ENCODE measurements at places on chromosomes 2 and 18.

DNA sequence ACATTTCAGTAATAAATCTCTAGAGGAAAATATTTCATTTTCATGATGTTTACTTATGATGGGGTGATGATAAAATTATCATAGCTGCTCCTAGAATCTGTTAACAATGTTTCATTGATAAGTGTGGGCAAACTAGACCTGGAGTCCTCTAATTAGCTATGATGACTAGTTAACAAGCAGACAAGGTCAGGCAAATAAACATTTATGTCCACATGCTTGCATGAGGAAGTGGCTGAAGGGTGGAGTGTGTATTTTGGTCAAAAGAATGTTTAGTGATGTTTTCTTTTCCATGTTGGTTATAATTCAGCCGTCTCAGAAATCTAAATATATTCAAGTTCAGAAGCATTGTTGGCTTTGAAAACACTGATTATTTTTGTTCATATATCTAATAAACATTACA lies 99.9 kb upstream of the FN1 start:
- no peak for DNase-seq

GRCh38 chr2:128442891-128443302 lies 124.2 kb upstream of the HS6ST1 start:
- no peak for DNase-seq

DNA sequence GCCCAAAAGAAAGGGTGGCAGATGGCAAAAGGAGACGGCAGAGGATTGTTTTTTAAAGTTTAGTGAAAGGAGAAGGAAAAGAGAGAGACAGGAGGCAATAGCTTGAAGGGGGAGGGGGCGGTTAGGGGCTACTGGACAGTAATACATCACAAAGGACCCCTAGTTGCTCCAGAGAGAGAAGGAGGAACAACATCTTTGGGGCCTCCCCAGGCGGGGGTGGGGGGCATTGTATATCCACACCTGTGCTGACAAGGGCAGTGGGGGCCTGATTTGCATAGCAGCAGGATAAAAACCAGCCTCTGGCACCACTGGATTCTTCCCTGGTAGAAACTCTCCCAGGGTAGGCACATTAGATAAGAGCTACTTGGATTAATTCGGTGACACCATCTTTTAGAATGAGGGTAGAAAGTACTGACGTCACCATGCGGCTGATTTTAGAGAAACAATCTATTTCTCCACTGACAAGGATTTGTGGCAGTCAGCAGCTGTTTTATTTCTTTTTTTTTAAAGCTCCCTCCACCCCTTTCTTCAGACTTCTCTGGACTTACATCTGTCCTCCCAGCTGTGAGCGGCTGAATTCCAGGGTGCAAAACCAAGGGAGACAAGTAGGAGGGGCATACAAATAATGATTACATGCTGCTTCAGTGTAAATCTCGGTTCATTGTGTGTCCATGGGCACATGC lies 199.8 kb upstream of the NRP2 start:
- DNase-seq = no peak

GRCh38 chr2:86331384-86331783 lies 6.0 kb downstream of the REEP1 start:
- DNase-seq = peak; percentile 71

DNA sequence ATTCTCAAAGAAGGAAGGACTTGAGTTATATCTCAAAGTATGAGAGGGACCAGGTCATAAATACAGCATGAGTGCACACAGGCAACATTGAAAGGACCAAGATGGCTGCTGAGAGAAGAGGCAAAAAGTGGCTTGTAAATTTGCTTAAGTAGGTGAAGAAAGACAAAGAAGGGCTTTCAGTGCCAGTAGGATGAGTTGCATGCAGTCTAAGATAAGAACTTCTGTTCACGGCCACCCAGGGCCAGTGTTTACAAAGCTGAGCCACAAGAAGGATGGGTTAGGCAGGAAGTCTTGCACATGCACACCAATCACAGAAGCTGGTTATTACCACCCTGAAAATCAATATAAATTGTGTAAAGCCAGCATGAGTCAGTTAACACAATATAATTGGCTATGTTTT lies 3.1 kb upstream of the ABCB11 start:
- DNase-seq = no peak

DNA sequence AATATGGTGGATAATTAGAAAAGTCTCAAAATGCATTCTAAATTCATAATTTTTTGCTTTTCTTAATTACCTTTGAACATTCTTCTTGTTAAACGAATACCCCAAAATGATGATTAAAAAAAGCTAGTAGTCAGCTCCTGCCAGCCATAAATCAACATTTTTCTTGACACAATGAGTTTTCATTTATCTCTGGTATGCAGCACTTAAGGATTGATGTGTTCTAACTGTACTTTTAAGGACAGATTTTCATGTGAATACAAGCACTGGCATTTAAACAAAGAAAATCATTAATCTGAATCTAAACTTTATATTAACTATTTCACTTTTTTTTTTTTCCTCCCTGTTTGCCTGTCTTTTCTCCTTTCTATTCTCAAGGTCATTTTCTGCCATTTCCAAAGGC lies 976.8 kb downstream of the TMEM182 start:
- DNase-seq = no peak

GRCh38 chr2:136334967-136335366 lies 217.0 kb upstream of the CXCR4 start:
- no peak for DNase-seq

- DNase-seq = no peak
Observed at GRCh38 chr2:205780645-205781044, 98.3 kb downstream of the NRP2 start.

GRCh38 chr2:69676146-69676545 lies 32.6 kb upstream of the AAK1 start:
- DNase-seq = no peak

GRCh38 chr2:38323623-38324022 lies 53.5 kb downstream of the ATL2 start:
- no peak for DNase-seq

- DNase-seq = no peak
Observed at GRCh38 chr18:34261865-34262780, 37.4 kb upstream of the NOL4 start.

DNA sequence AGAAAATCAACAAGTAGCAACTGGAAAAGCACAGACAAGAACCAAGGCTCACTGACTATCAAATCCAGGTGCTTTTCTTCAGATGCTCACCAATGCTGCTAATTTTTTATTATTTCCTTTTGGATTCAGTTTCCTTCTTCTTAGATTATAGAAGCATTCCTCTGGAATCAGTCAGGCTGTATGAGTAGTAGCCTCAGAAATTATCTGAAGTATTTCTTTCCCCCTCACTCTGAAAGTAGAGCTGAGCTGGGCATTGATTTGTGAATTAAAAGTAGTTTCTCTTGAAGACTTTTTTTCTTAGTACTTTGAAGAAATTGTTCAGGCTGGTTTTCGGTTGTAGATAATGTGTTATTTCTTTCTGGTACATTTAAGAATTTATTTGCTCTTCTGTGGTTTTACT lies 273.7 kb downstream of the NOL4 start:
- no peak for DNase-seq

GRCh38 chr2:128988967-128989366 lies 670.3 kb upstream of the HS6ST1 start:
- DNase-seq = no peak

GRCh38 chr18:70423120-70423519 lies 134.3 kb downstream of the SOCS6 start:
- DNase-seq = no peak

GRCh38 chr2:211649331-211649730 lies 889.3 kb downstream of the ERBB4 start:
- no peak for DNase-seq

- no peak for DNase-seq
Observed at GRCh38 chr2:205860181-205860580, 177.9 kb downstream of the NRP2 start.

DNA sequence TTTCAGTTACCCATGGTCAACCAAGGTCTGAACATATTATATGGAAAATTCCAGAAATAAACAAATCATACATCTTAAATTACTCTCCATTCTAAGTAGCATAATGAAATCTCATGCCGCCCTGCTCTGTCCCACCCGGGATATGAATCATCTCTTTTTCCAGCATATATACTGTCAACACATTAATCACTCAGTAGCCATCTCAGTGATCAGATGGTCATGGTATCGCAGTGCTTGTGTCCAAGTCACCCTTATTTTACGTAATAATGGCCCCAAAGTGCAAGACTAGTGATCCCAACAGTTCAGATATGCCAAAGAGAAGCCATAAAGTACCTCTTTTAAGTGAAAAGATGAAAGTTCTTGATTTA lies 43.8 kb downstream of the OSBPL6 start:
- no peak for DNase-seq

DNA sequence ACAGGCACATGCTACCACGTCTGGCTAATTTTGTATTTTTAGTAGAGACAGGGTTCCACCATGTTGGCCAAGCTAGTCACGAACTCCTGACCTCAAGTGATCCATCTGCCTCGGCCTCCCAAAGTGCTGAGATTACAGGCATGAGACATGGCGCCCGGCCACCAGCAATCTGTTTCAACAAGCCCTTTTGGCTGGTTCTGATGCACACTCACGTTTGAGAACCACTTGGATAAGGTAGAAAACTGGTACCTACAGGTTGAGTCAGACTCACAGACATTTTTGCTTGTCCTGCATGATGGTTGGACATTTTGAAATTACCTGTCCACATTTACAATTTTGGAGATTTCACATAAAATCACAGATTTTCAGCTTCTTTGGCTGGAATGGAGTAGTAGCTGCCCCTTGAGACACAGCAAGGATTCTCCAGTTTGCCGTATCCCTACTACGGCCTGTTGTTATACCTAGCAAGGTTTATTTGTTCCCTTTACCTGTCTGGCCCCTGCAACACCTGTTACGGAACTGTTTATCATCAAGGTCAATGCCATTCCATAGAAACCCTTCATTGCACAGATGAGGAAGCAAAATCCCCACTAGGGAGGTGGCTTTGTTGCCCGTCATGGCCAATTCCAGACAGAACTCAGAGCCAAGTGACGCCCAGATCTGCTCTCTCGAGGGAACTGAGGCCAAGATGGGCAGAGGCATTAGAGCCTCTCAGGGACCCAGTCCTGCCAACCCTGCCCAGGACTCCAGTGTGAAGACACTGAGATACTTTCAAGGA lies 31.4 kb upstream of the IGFBP2 start:
- no peak for DNase-seq

DNA sequence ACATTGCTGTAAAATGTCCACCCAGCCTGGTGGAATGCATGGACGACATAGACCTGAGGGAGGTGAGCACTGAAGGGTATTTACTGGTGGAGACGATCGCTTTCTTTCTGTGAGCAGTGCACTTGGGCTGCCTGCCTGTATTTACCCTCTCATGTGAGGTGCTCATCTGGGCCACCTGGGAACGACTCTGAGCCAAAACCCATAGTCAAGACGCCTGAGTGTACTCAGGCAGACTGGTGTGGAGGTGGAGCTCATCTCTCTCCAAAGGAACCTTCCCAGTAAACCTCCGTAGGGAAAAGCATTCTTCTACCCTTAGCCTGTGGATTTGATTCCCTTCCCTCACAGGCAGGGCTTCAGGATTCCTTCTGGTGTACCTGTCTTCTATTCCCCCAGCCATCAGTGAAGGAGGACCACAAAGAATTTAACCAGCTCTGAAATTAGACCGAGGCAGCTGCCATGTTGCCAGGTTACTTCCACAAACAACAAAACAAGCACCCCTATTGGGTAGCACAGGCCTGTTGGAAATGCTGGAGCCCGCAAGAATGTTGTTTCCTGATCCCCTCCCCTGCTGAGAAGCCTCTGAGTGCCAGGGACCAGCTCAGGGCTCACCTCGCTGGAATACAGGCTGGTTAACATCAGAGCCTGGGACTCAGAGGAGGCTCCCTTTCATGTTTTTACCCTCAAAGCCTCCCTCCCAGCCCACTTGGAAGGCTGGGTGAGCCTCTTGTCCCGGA lies 47.5 kb upstream of the TXNDC2 start:
- DNase-seq = peak; percentile 12

DNA sequence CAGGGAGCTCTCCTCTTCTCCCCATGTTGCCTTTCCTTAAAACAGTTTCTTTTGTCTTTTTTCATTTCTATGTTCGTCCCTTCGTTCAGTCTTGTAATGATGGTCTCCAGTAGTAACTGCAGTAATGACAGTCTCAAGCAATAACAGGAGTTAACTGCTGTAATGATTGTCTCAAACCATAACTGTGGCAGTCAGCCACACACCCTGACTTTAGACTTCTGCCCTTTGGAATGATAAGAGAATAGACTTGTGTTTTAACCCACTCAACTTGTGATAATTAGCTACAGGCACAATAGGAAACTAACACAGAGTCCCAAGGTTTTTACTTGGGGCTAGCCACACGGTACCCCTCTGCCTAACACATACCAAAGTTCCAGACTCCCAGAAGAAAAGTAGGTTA lies 12.1 kb downstream of the TMEM131 start:
- DNase-seq = no peak

DNA sequence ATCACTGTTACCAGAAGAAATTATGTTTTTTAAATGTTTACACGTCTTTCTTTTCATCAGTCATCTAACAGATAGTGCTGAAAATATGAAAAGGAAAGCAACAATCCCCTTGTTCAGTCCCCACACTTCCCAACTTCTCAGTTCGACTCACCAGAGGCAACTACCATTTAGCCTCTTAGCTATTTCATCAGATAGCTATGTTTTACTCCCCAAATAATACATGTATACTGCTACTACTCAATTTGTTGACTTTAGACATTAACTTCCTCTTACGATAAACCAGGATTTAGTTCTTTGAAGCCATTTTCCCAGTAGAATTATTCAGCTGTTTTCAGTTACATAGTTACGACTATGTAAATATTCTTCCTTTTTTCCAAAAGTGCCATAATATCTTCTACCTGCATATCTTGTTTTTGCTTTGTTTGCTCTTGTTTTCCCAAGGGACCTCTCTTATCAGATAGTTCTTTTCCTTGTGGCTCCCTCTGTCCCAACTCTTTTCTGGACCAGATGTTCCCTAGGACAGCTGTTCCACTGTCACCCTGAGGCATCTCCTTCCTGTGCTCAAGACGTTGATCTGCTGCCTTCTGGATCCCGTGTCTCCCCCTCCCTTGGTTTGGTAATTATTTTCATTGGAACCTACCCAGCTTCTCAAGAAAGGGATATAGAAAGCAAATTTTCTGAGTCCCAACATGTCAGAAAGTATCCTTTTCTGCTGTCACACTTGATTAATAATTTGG lies 289.3 kb upstream of the TANK start:
- no peak for DNase-seq

DNA sequence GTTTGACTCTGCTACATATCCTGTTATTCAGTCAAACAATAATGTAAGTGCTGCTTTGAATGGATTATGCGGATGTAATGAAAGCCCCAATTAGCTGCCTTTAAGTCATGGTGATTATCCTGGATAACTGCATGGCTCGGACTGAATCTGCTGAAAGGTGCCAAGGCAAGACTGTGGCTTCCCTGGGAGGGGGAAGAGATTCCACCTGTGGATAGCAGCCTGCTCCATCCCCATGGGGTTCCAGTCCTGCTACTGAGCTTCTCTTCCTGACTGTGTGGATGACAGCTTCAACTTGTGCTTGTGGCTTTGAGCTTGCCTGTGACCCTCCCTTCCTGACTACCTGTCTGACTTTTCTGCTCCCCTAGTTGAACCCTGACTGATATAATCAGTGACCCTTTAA lies 540.0 kb upstream of the GYPC start:
- peak; percentile 90 for DNase-seq

DNA sequence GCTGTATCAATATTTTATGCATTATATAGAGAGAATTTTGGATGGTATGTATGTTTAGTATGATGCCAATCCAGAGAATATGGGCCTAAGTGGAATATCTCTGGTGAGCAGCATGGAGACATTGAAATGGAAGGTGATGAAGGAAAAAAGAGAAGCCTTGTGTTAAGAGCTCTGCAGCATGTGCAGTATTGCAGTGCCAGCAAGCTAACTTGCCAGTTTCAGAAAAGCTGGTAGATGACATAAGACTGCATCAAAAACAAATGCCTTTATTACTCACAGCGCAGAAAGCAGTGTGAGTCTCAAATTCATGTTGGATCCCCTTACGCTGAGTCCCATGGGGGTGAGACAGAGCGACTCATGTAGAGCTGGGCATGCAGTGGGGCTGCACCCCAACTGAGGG lies 280.2 kb downstream of the CTNNA2 start:
- no peak for DNase-seq
